Fibroblast of skin of scalp (primary cell): ENCODE measurements at places on chromosomes 11 and 22.

DNA sequence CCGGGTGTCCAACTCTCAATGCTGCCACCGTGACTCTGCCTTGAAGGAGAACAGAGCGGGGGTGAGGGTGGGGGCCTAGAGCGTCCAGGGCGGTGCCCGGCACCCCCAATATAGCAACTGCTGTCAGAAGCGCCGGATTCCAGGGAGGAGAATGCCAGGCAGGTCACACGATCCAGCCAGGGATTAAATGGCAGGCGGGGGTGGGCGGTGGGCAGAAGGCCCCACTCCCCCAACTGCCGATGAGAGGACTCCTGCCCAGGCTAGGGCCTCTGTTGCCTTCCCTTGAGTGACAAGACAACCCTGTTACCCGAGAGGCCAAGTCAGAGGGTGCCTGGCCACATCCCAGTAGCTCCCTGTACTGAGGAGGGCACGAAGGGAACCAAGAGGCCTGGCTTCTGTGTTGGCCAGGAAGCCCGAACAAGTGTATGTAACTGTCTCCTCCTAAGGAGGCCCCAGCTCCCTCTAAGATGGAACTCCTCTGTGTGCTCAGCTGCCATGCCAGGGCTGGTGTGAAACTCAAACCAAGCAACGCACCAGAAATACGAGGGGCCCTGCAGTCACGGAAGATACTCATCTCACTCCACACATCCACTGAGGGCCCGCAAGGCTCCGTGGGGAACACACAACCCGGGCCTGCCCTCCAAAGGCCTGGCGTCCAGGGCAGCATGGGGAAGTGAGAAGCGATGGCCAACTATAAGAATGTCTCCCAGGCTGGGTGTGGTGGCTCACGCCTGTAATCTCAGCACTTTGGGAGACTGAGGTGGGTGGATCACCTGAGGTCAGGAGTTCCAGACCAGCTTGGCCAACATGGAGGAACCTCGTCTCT lies 3.0 kb downstream of the PACSIN3 start:
- no peak for DNase-seq

DNA sequence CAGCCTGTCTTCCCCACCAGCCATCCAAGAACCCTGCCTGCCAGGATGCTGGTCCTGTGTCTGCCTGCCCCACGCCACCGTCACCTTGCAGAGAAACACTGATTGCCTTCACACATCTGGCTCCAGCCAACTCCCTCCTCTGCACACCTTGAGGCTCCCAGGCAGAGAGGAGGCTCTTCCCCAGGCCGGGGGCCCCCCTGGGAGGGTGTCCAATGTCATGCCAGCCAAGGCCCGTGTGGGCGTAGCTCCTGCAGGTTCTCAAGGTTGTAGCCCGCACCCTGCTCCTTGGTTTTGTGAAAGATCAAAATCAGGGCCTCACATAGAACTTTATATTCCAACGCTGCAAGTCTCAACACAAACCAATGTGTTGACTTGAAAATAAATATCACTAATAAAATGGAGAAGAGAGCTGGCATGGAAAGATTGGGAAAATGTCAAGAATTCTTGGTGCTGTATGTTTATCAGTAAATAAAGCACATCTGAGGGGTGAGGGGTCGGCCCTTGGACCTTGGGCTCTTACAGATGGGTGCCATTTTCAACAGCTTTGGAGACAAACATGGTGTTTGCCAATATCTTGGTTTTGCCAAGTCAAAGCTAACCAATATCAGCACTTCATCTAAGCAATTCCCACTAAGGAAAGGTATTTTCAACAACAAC lies 6.7 kb upstream of the PPARA start:
- DNase-seq = no peak

DNA sequence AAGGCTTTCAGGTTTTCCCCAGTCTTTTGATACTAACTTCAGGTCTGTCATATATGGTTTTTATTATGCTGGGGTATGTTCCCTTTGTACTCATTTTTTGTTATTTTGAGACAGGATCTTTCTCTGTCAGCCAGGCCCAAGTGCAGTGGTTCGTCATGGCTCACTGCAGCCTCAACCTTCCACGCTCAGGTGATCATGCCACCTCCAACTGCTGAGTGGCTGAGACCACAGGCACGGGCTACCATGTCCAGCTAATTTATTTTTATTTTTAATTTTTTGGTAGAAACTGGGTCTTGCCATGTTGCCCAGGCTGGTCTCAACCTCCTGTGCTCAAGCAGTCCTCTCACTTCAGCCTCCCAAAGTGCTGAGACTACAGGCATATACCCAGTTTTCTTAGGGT lies 50.6 kb upstream of the PDGFD start:
- no peak for DNase-seq

GRCh38 chr11:8032576-8033304 lies 45.6 kb downstream of the EIF3F start:
- no peak for DNase-seq

- peak; percentile 28 for DNase-seq
These were observed 31.9 kb downstream of the RRAS2 start for GRCh38 chr11:14327116-14327515.

GRCh38 chr11:776561-777287 lies 563 bp downstream of the GATD1 start:
- DNase-seq = peak; percentile 28

DNA sequence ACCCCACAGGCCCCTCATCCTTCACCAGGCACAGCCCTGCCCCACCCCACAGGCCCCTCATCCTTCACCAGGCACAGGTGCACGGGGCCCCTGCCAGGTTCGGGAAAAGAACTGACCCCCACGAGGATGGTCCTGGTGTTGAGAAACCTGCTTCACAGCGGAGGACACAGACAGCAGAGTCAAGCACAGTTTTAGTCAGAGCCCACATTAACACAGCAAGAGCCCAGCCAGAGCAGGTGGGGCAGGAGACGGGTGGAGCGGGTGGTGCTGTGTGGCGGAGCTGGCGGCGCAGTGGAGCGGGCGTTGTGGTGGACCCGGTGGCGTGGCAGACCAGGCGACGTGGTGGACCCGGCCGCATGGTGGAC lies 1085.5 kb downstream of the BRD1 start:
- DNase-seq = no peak

DNA sequence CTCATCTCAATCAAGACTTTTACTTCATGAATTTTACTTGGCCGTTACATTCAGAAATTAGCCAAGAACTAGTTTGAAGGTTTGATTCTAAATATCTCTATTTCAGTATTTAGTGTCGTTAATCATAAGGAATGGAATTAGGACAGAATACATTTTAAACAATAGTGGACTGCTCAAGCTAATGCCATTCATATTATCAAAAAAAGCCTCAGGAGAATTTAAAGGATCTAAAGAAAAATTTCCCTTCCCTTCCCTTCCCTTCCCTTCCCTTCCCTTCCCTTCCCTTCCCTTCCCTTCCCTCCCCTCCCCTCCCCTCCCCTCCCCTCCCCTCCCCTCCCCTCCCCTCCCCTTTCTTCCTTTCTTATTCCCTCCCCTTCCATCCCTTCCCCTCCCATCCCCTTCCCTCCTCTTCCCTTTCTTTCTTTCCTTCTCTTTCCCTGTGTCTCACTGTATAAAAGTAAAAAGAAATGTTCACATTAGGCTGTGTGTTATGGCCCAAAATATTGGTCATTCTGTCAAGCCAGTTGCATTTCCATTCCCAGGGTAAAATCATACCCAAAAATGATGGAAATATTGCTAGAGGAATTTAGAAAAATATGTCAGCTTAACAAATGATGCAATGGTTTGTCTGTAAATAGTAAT lies 717.8 kb downstream of the LUZP2 start:
- DNase-seq = no peak

DNA sequence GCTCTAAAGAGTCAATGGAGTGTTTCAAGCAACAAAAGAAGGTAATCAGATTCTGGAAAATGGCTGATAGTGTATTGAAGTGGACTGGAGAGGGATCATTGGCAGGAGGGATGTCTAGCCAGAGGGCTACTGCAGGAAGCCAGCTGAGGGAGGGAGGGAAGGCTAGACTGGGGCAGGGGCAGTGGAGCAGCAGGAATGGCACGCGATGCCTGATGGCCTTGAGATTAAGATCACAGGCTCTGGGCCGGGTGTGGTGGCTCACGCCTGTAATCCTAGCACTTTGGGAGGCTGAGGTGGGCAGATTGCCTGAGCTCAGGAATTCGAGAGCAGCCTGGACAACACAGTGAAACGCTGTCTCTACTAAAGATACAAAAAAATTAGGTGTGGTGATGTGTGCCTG lies 47.5 kb upstream of the PRDM11 start:
- DNase-seq = no peak

- DNase-seq = no peak
These were observed 76.7 kb downstream of the FAR1 start for GRCh38 chr11:13745165-13745564.

- DNase-seq = peak; percentile 38
These were observed 22.6 kb downstream of the AMOTL1 start for GRCh38 chr11:94790661-94791180.

GRCh38 chr22:26797910-26798309 lies 140.5 kb downstream of the MIAT start:
- DNase-seq = peak; percentile 32

DNA sequence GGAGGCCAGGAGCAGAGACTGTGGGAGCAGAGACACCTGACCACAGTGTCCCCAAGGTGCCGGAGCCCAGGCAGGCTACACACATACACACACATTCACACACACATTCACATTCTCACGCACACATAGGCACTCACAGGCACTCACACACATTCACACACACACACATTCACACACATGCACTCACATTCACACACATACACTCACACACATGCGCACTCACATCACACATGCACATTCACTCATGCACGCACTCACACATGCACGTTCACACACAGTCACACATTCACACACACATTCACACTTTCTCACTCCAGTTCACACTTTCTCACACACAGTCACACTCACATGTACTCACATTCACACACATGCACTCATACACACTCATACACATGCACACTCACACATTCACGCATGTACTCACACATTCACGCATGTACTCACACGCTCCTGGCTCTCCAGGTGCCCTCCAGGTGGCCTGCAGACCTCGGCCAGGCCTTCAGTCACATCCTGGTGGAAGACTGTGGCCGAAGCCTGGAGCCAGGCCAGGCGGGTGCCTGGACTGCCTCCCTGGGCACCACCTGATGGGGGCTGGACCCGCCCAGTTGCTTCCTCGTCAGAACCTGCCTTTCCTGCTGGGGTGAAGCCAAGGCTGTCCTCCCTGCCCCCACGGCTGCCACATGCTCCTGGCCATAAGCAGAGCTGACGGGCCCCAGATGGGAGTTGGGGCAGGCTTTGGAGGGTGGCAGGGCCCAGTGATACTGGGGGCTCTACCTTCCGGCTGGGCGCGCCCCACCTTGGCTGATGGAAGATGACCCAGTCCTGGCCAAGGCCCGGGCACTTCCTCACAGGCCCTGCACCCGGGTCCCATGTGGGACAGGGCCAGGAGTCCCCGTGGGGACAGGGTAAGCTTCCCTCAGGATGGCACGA lies 89.5 kb downstream of the WNT7B start:
- DNase-seq = no peak

DNA sequence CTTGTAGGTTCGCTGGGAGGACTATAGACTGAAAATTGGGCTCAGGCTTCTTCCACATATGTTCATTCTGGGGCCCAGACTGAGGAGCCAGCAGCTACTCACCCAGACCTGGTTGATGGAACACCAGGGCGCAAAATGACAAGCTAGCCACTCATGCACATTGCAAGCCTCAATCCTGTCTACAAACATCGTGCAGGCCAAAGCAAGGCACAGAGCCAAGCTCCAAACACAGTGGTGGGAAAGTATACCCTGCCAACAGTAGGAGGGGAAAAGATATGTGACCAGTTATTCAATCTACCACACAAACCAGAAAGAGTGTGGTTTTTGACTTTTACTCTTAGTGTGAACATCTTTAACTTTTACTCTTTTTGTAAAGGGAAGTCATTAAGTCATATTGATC lies 660.5 kb downstream of the NTM start:
- DNase-seq = no peak

DNA sequence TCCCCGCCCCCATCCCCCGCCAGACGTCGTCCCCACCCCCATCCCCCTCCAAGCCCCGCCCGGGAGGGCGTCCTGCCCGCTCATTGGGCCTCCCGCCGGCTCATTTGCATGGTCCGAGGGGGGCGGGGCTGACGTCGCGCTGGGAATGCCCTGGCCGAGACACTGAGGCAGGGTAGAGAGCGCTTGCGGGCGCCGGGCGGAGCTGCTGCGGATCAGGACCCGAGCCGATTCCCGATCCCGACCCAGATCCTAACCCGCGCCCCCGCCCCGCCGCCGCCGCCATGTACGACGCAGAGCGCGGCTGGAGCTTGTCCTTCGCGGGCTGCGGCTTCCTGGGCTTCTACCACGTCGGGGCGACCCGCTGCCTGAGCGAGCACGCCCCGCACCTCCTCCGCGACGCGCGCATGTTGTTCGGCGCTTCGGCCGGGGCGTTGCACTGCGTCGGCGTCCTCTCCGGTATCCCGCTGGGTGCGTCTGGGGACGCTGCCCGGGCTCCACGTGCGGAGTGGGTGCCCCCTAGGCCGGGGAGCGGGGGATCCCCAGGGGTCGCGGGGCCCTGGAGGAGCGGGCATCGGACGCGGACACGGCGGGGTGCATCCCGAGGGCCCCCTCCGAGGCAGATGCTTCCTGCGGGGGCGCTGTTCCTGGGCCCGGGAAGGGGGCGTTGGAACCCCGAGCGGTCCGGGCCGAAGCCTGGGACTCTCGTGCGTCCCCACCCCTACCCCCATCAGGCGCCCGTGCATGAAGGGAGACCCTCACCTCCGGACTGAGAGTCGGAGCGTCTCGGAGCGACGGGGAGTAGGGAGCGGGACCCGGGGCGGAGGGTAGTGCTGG lies at the start of gene PNPLA3:
Gene PNPLA3, plus strand, starts transcription at position 175 of the 834 bp plus-strand sequence. Its CDS starts 107 bp downstream, at position 282.
- peak; percentile 89 for DNase-seq

- no peak for DNase-seq
These were observed 5.8 kb downstream of the SLC22A9 start for GRCh38 chr11:63375434-63375833.

- DNase-seq = peak; percentile 87
These were observed 19.7 kb upstream of the FIBIN start for GRCh38 chr11:26974069-26974783.

- DNase-seq = no peak
These were observed 58.7 kb upstream of the FAM181B start for GRCh38 chr11:82792319-82792718.

DNA sequence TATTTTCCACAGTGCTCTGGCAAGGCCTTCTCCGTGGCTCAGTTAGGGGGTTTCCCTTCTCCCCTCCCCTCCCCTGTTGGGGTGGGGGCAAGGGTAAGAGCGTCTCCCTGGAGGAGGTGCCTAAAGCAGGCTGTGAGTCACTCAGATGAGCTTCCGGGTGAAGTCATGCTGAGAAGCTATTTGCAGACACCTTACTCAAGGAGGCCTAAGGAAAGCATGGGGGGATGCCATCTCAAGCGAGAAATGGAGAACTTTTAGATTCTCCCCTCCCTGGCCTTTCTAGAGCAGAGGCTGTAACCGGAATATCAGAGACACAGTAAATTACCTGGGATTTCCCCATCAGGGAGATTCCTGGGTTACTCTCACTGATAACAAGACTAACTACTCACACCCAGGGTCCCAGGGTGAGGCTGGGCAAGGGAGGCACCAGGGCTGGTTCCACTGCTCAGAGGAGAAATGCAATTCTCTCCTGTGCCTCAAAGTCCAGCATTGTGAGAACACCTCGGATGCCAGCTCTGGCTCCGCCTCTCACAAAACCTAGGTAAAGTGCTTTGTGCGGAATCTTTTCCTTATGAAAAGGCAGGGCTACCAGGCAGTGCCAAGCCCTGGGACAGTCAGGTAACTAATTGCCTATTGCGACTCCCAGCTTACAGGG lies 123.6 kb downstream of the ABTB2 start:
- peak; percentile 48 for DNase-seq
